ENCODE measurements at places on chromosomes 5 and 9. TPM values are rescaled to one million over a fixed set of nuclear protein-coding genes. Genes with fewer than 3 reads are reported as not detected.
A peak's percentile ranks its signal among the peaks of the same experiment; 100 is the strongest.

- no peaks in the 10 kb centered on the region for H3K4me1 ChIP-seq
- H3K36me3 ChIP-seq, result peaks cover 4% of the 10 kb centered on the region
- DNase-seq, result no peak
- H3K27me3 ChIP-seq, result no peaks in the 10 kb centered on the region
- no peak overlapping the region for H3K4me3 ChIP-seq
Observed at GRCh38 chr5:32123889-32124676, 50.0 kb downstream of the GOLPH3 start.

DNA sequence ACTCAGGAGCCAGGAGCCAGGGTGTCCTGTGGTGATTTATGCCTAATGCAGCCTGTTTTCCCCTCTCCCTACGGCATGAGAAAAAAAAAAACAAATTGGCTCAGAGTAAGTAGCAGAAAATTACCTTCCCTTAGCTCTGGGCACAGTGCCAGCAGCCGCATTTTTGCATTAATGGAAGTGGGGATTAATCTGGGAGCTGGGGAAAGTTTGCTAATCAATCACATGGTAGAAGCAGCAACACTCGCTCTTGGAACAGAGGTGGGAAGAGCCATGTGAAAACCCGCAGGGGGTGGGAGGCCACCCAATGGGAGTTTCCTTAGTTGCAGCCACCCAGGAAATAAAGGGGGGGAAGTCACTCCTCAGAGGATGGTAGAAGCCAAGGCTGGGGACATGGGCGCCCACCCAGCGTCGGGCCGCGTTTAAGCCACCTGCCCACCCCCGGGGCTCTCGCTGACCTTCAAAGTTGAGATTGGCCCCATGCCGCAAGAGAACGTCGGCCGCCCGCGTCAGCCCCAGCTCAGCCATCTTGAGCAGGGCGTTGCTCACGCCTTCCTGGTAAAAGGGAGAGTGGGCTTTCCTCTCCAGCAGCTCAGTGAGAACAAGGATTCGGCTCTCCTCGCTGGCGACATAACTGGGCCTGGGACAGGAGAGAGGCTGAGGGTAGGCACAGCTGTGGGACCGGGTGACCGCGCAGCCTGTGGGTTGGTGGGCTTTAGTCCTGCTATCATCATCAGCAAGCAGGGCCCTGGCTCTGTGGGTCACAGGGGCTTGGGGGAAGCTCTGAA is 1.7 kb downstream of the ASB6 start:
- H3K36me3 ChIP-seq, result peaks cover 34% of the 10 kb centered on the region
- no peak for DNase-seq
- peaks cover 31% of the 10 kb centered on the region for H3K4me1 ChIP-seq
- H3K4me3 ChIP-seq, result peak overlapping the region; percentile 96
- no peak overlapping the region for H3K27ac ChIP-seq
- H3K27me3 ChIP-seq, result no peaks in the 10 kb centered on the region

DNA sequence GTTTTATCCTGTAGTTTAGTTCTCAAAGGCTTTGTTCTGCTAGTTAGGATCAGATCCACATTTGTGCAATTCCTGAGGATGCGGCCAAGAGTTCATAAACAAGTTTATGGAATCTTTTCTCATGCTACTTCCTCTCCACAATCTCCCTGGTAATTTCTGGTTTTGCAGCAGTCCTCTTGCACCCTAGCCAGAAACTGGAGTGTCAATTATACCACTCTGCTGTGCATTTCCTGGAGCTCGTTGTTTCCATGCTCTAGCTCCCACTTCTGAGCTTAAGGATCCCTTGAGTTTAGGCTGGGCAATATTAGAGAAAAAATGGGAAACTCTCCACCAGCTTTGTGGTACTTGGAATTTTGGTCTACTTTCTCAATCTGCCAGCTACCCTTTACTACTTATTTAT is 474.7 kb downstream of the DIRAS2 start:
- no peak overlapping the region for H3K4me3 ChIP-seq
- H3K36me3 ChIP-seq, result no peaks in the 10 kb centered on the region
- no peak for DNase-seq
- H3K4me1 ChIP-seq, result no peaks in the 10 kb centered on the region
- no peak overlapping the region for H3K27ac ChIP-seq
- no peaks in the 10 kb centered on the region for H3K27me3 ChIP-seq

GRCh38 chr5:11110128-11110527 is 349.1 kb upstream of the DAP start:
- no peaks in the 10 kb centered on the region for H3K27me3 ChIP-seq
- DNase-seq, result no peak
- H3K4me1 ChIP-seq, result no peaks in the 10 kb centered on the region
- no peak overlapping the region for H3K27ac ChIP-seq
- H3K4me3 ChIP-seq, result no peak overlapping the region
- H3K36me3 ChIP-seq, result no peaks in the 10 kb centered on the region

GRCh38 chr9:137613738-137614523 is 4.9 kb upstream of the EHMT1 start:
- DNase-seq, result no peak
- no peak overlapping the region for H3K27ac ChIP-seq
- H3K4me1 ChIP-seq, result peaks cover 7% of the 10 kb centered on the region
- H3K4me3 ChIP-seq, result no peak overlapping the region

- no peak overlapping the region for H3K27ac ChIP-seq
- no peaks in the 10 kb centered on the region for H3K27me3 ChIP-seq
- DNase-seq, result no peak
- no peaks in the 10 kb centered on the region for H3K36me3 ChIP-seq
Observed at GRCh38 chr5:58718269-58718978, 135.5 kb downstream of the RAB3C start.

- no peaks in the 10 kb centered on the region for H3K27me3 ChIP-seq
- H3K4me1 ChIP-seq, result peaks cover 15% of the 10 kb centered on the region
- H3K4me3 ChIP-seq, result no peak overlapping the region
- no peaks in the 10 kb centered on the region for H3K36me3 ChIP-seq
Observed at GRCh38 chr5:90477621-90478215, 3.1 kb downstream of the POLR3G start.

DNA sequence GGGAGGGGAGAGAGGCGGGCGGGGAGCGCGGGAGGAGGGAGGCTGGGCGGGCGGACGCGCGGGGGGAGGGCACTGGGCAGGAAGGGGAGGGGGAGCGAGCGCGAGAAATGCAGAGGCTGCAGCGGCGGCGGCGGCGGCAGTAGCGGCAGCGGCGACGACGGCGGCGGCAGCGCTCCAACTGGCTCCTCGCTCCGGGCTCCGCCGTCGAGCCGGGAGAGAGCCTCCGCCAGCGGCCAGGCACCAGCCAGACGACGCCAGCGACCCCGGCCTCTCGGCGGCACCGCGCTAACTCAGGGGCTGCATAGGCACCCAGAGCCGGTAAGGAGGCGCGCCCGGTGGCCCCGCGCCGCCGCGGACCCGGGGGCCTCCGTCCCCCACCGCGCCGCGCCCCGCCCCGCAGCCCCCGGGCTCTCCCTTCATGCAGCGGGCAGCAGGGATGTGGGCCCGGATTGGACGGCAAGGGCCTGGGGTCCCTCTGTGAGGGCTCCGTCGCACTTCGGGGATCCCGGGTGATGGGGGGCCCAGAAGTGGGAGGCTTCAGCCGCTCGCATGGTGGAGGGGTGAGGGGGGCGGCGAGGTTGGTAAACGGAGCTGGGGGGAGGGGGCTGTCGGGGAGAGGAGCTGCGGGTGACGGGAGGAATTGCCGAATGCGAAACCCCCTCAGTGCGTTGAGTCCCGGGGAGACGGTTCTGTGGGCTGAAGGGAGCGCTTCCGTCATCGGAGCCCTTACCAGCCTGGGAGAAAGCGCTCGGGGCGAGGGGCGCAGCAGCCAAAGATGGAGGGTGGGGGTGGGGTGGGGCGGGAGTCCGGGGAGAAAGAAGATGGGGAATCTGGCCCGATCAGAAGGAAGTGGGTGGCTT is at the start of gene BASP1:
Gene BASP1 (plus strand): TSS at position 139 of the 860 bp plus-strand sequence. CDS start 57,586 bp downstream, outside the sequence.
- no peak within 1 kb of the TSS for H3K27ac ChIP-seq
- DNase-seq, result peak; percentile 37
- H3K4me3 ChIP-seq, result peak within 1 kb of the TSS; percentile 77
- H3K36me3 ChIP-seq, result no peaks in the 10 kb centered on the region
- H3K27me3 ChIP-seq, result peaks cover 26% of the 10 kb centered on the region
- peaks cover 4% of the 10 kb centered on the region for H3K4me1 ChIP-seq

- no peak for DNase-seq
- H3K4me3 ChIP-seq, result no peak overlapping the region
- no peaks in the 10 kb centered on the region for H3K27me3 ChIP-seq
- H3K27ac ChIP-seq, result no peak overlapping the region
Observed at GRCh38 chr9:114214181-114214580, 58.8 kb downstream of the COL27A1 start.

GRCh38 chr9:99922711-99923030 is 16.2 kb downstream of the STX17 start:
- no peaks in the 10 kb centered on the region for H3K27me3 ChIP-seq
- peaks cover 9% of the 10 kb centered on the region for H3K36me3 ChIP-seq
- no peak overlapping the region for H3K4me3 ChIP-seq
- H3K4me1 ChIP-seq, result peaks cover 5% of the 10 kb centered on the region
- H3K27ac ChIP-seq, result no peak overlapping the region

DNA sequence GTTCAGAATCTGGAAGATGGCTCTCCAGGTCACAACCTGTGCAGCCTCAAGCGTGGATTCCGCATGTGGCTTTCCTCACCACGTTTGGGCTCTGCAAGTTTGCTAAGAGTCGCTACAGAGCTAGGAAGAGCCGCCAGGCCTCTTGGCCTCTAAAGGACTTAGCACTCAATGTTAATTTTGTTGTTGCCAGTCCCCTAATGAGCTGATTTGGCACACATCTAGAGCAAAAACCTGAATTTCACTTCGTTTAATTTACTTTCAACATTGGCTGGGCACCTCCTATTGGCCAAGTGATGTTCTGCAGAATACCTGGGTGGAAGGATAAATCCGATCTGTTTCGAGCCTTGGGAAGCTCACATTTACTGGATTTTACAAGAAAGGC is 65.8 kb upstream of the UNC5A start:
- no peak overlapping the region for H3K4me3 ChIP-seq
- H3K4me1 ChIP-seq, result peaks cover 7% of the 10 kb centered on the region
- H3K27me3 ChIP-seq, result peaks cover 95% of the 10 kb centered on the region
- no peaks in the 10 kb centered on the region for H3K36me3 ChIP-seq
- DNase-seq, result no peak
- no peak overlapping the region for H3K27ac ChIP-seq

- H3K36me3 ChIP-seq, result no peaks in the 10 kb centered on the region
- no peak for DNase-seq
- no peak overlapping the region for H3K4me3 ChIP-seq
- H3K27ac ChIP-seq, result no peak overlapping the region
- no peaks in the 10 kb centered on the region for H3K27me3 ChIP-seq
- no peaks in the 10 kb centered on the region for H3K4me1 ChIP-seq
Observed at GRCh38 chr9:99973455-99973854, 67.0 kb downstream of the STX17 start.

GRCh38 chr5:130978475-130978874 is 186.6 kb downstream of the HINT1 start:
- peaks cover 11% of the 10 kb centered on the region for H3K27me3 ChIP-seq
- DNase-seq, result no peak
- no peak overlapping the region for H3K4me3 ChIP-seq
- H3K4me1 ChIP-seq, result no peaks in the 10 kb centered on the region

- H3K4me1 ChIP-seq, result no peaks in the 10 kb centered on the region
- H3K27ac ChIP-seq, result no peak overlapping the region
- no peak for DNase-seq
- peaks cover 25% of the 10 kb centered on the region for H3K27me3 ChIP-seq
- no peak overlapping the region for H3K4me3 ChIP-seq
- no peaks in the 10 kb centered on the region for H3K36me3 ChIP-seq
Observed at GRCh38 chr5:179422213-179422855, 77.1 kb upstream of the ADAMTS2 start.

DNA sequence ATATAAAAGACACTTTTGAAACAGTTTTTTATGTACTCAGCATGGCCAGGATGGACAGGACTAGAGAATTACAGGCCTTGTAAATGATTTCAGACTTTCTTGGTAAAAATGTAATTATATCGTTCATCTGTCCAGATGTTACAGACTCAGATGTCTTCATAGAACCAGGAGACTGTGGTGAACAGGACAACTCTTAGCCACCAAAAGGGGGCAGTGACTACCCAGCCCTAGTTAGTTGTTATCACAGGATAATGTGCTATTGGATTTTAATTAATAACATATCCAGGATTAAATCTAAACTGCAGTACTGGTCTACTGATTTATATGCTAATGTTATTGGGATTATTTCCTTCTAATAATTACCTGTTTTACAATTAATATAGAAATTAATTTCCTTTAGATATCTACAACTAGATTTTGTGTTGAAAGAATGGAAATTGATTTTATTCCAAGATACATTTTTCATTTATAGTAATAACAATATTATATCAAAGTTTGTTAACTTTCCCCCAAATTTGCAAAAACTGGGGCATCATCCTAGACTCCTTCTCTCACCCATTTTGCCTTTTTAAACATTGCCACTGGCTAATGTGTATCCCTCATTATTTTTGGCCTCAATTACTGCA is 99.4 kb downstream of the MTREX start:
- H3K27ac ChIP-seq, result no peak overlapping the region
- peaks cover 6% of the 10 kb centered on the region for H3K36me3 ChIP-seq
- no peak for DNase-seq
- no peaks in the 10 kb centered on the region for H3K4me1 ChIP-seq

DNA sequence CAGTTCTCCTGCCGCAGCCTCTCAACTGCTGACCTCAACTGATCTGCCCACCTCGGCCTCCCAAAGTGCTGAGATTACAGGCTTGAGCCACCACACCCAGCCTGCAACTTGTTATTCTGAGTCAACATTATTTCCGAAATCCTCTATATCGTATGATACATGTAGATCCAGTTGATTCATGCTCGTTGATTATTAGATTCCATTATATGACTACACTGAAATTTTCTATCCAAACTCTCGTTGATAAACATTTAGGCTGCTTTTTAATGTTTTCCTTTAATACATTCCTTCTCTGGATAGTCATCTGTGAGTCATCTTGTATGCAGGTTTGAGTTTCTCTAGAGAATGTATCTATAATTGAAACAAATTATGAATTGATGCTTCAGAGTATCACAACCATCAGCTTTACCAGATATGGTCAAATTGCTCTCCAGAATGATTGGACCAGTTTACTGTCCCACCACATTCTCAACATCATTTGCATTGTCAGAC is 4.1 kb downstream of the CDK7 start:
- H3K27ac ChIP-seq, result no peak overlapping the region
- H3K36me3 ChIP-seq, result peaks cover 14% of the 10 kb centered on the region
- H3K4me3 ChIP-seq, result no peak overlapping the region
- no peak for DNase-seq
- H3K27me3 ChIP-seq, result no peaks in the 10 kb centered on the region

DNA sequence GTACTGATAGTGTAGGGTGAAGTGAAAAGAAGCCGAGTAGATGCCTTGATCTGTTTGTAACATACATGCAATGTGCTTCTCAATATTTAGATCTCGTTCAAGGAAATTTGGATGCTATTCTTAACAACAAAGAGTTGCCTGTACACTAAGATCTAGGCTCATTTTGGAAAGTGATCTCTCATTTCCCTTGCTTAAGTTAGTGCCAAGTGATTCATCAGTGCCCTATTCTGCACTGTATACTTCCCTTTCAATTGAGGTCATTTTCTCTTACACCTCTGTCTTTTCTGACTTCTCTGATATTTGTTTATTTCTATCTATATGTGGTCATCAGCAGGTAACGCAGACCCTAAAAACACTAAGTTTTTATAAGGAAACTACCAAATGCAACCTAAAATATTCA is 528.6 kb upstream of the PTPRD start:
- H3K27me3 ChIP-seq, result no peaks in the 10 kb centered on the region
- no peak for DNase-seq
- H3K4me1 ChIP-seq, result no peaks in the 10 kb centered on the region
- H3K36me3 ChIP-seq, result no peaks in the 10 kb centered on the region

PDE6A gene
- total RNA-seq, result not detected

RAB3C gene
- not detected for total RNA-seq

ATG10 gene
- 7.8 TPM for total RNA-seq

IFNK gene
- total RNA-seq, result not detected

ENTPD8 gene
- total RNA-seq, result not detected

MCIDAS gene
- total RNA-seq, result not detected

SPINK4 gene
- not detected for total RNA-seq

All from T-cell (primary cell).